ENCODE measurements at places on chromosomes 4 and X. TPM values are rescaled to one million over a fixed set of nuclear protein-coding genes. Genes with fewer than 3 reads are reported as not detected.

DNA sequence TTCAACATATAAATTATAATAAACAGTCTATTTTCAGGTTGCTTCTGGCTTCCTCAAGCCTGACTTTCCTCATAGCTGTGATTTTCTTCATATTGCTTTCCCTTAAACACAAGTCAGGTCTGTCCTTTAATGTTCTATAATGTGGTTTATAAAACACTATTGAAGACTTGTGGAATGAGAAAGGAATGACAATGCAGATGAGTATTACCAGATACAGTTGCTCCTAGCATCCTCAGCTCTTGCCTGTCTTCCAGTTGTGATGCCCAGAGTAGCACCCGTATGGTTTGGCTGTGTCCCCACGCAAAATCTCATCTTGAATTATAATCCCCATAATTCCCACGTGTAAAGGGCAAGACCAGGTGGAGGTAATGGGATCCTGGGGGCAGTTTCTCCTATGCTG lies 265.7 kb upstream of the BOD1L1 start:
- no peaks in the 10 kb centered on the region for H3K27me3 ChIP-seq
- no peaks in the 10 kb centered on the region for H3K4me1 ChIP-seq
- H3K4me3 ChIP-seq, result no peak overlapping the region
- H3K27ac ChIP-seq, result no peak overlapping the region
- H3K36me3 ChIP-seq, result no peaks in the 10 kb centered on the region

GRCh38 chr4:25663781-25664180 lies 8.1 kb downstream of the SLC34A2 start:
- H3K4me3 ChIP-seq, result no peak overlapping the region
- no peaks in the 10 kb centered on the region for H3K27me3 ChIP-seq
- no peaks in the 10 kb centered on the region for H3K36me3 ChIP-seq
- no peak for DNase-seq
- no peaks in the 10 kb centered on the region for H3K4me1 ChIP-seq

- H3K36me3 ChIP-seq, result no peaks in the 10 kb centered on the region
- peak; percentile 82 for DNase-seq
- H3K4me3 ChIP-seq, result peak overlapping the region; percentile 47
- H3K27me3 ChIP-seq, result no peaks in the 10 kb centered on the region
These were observed 34.0 kb upstream of the GRPEL1 start for GRCh38 chr4:7101692-7102515.

- H3K4me3 ChIP-seq, result no peak overlapping the region
- no peak overlapping the region for H3K27ac ChIP-seq
- H3K27me3 ChIP-seq, result no peaks in the 10 kb centered on the region
- no peaks in the 10 kb centered on the region for H3K4me1 ChIP-seq
These were observed 82.4 kb upstream of the RBPJ start for GRCh38 chr4:26238426-26238777.

- no peak for DNase-seq
- H3K27ac ChIP-seq, result no peak overlapping the region
- no peaks in the 10 kb centered on the region for H3K27me3 ChIP-seq
- H3K4me1 ChIP-seq, result peaks cover 25% of the 10 kb centered on the region
These were observed 7.5 kb downstream of the ADD1 start for GRCh38 chr4:2850966-2851798.

GRCh38 chr4:37758226-37758625 lies 68.3 kb upstream of the PGM2 start:
- no peak overlapping the region for H3K27ac ChIP-seq
- H3K4me3 ChIP-seq, result no peak overlapping the region
- peaks cover 2% of the 10 kb centered on the region for H3K4me1 ChIP-seq
- H3K36me3 ChIP-seq, result no peaks in the 10 kb centered on the region
- H3K27me3 ChIP-seq, result no peaks in the 10 kb centered on the region

DNA sequence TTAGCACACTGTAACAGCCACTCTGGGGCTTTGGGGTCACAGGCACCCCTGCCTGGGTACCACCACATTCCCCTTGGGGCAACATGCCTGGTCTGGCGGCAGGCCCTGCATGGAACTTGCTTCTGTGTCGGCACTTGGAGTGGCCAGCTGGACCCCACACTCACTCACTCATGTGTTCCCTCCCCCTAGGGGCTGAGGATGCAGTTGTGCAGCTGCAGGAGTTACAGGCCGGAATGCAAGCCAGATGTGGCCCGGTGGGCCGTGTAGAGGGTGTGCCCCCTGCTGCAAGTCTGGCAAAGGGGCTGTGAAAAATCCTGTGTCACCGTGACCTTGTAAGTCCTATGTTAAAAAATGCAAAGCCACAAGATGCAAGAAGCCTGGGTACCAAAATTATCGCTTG lies 34.2 kb downstream of the ATXN3L start:
- no peak overlapping the region for H3K4me3 ChIP-seq
- H3K36me3 ChIP-seq, result no peaks in the 10 kb centered on the region
- DNase-seq, result no peak

GRCh38 chr4:121771869-121772268 lies 6.9 kb upstream of the SMIM43 start:
- no peaks in the 10 kb centered on the region for H3K27me3 ChIP-seq
- no peaks in the 10 kb centered on the region for H3K4me1 ChIP-seq
- H3K4me3 ChIP-seq, result no peak overlapping the region
- no peak overlapping the region for H3K27ac ChIP-seq

DNA sequence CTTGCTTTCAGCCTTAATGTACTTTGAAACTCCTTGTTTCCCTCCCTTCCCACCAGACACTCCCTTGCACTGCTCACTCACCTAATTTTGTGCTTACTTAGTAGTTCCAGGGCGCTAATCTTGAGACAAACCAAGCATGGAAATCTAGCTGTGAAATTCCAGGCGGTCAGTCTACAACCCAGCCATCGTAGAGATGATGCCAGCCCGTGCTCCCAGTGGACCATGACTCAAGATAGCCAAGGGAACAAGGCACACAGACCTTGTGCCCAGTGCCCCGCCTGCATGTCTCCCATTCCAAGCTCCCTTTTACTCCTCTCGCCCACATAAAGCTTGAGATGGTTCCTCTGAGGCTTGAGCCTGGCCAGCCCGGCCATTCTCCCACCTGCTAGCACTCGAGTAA lies 11.1 kb downstream of the TREX2 start:
- H3K27me3 ChIP-seq, result no peaks in the 10 kb centered on the region
- H3K36me3 ChIP-seq, result no peaks in the 10 kb centered on the region

DNA sequence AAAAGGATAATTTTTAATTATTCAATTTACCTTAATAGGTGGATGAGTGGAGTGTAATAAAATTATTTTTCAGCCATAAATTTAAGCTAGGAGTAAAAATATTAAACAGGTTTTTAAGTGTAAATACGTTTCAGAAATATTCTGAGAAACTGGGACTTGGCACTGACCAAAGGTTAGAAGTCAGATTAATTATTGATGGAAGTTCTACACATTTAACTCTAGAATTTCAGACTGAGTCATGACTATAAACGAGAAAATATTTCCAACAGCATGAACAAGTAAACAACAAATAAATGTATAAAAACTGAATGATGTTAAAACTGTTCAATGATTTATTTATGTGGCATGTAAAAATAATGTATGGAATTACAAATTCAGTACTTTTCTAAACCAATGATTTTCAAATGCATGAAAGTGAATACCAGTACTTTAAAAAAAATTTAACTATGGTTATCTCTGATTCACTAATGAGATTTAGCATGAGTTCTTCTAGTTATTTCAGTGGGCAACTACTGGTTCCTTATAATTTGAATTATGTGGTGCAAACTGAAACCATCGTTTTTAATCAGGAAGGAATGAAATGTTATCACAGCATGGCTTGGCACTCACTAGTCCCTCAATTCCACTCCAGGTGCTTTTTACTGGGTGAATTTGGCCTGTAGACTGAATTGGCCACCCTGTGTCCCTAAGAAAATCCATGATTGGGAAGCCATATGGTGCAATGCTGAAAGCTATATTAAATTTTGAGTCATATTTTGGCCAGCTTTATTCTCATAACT lies 244.2 kb downstream of the FSTL5 start:
- no peaks in the 10 kb centered on the region for H3K36me3 ChIP-seq
- H3K4me1 ChIP-seq, result no peaks in the 10 kb centered on the region
- H3K27ac ChIP-seq, result no peak overlapping the region

BEND4 gene
- 0.65 TPM for total RNA-seq

CSAG3 gene
- total RNA-seq, result not detected

All from ovary (tissue), 10 donors.